ENCODE measurements at places on chromosomes 7 and 10.

GRCh38 chr7:78420001-78420400 is 621.4 kb downstream of the PHTF2 start:
- no peak for DNase-seq

DNA sequence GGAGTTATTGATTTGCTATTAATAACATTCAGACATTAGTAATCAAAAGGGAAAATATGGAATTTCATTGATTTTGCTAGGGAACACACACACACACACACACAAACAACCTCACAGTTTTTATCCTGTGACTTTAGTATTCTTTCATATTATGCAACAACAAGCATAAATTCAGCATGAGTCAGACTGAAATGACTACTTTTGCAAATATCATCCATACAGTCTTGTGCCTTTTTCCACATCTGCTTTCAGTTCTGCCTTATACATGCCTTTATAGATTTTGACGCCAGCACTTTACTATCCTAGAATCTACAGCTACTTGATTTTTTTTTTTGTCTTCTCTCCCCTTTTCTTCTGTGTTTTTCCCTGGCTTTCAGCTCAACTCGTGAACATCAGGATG is 975.8 kb upstream of the LRRTM3 start:
- DNase-seq, result no peak

DNA sequence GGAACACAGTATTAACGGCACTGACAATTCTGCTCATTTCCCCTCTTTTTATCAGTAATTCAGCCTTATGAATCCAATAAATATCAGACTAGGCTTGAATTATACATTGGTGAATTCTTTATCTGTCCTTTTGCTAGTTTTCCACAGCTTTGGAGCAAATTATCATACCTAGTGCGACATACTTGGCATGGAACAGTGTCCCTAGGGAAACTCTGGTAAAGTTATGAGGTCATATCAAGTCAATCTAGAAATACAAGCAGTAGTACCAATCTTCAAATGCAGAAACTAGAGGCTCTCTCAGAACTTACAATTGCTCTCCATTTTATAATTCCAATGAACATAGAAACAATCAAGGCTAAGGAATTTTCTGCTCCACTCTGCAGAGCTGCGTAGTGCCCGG is 449.3 kb upstream of the NPVF start:
- no peak for DNase-seq

DNA sequence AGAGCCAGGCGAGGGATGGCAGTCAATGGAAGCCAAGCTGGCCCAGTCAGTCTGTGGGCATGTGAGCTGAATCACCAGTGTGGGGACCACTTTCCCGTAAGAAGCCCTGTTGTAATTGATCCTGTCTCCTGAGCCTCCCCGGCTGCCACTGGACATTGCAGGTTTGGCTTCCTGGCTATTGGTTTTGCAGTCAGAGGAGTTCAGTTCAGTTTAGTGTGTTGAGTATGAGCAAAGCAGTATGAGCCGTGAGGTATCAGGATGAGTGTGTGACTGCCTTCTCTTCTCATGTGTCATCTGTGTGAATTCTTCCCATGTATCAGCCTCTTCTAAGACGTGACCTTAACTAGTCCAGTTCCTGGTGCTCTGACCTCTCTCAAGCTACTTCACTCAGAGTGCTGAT is 227.4 kb downstream of the PRKG1 start:
- no peak for DNase-seq

DNA sequence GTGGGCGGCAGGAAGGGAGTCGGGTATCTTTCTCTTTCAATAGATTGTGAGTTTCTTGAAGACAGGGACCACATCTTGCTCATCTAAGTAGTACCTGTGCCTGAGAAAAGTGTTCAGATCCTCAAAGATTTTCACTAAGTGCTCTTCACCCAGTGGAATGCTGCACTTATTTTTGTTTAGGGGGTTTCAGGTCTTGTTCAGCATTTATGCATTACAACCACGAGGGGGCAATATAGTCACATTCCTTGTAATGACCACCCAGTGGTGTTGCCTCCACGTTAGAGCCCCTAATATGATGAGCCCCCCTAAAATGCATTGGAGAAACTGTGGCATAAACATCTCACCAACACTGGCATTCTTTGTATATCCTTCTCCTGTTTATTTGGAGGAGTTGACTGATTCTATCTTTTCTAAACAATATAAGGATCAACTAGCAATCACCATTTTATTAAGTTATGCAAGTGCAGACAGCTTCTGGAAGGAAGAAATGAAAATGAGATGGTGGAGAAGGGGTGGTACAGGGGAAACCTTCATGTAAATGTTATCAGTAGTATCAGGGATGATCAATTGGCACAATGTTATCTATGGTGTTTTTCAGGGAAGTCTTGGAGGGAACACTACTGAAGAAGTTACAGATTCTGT is 3.1 kb upstream of the PAPSS2 start:
- DNase-seq, result no peak

DNA sequence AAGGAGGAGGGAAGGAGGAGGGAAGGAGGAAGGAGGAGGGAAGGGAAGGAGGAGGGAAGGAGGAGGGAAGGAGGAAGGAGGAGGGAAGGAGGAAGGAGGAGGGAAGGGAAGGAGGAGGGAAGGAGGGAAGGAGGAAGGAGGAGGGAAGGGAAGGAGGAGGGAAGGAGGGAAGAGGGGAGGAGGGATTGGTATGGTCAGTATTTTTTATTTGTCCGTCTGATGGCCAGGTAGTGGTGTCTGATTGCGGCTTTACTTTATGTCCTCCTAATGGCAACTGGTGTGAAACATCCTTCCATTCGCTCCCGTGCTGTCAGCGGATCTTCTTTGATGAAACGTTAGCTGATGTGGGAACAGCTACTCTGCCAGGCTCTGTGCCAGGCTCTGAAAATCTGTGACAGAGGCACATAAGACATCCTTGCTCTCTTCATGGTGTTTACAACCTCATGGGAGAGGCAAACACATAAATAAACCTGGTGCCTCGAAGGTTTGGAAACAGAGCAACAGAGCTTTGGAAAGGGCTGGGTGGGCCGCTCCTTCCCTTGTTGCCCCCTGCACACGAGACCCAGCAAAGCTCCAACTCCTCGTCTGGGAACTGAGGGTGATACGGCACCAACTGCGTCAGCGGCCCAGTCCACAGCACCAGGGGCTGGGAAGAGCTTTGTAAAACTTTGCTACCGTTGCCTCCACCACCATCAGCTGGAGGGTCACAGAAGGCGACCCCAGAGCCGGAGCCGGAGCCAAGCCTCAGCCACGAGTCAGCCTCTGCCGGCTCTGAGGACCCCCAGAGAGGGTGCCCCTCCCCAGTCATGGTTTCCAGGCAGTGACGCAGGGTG is 40.3 kb downstream of the PDGFA start:
- no peak for DNase-seq

DNA sequence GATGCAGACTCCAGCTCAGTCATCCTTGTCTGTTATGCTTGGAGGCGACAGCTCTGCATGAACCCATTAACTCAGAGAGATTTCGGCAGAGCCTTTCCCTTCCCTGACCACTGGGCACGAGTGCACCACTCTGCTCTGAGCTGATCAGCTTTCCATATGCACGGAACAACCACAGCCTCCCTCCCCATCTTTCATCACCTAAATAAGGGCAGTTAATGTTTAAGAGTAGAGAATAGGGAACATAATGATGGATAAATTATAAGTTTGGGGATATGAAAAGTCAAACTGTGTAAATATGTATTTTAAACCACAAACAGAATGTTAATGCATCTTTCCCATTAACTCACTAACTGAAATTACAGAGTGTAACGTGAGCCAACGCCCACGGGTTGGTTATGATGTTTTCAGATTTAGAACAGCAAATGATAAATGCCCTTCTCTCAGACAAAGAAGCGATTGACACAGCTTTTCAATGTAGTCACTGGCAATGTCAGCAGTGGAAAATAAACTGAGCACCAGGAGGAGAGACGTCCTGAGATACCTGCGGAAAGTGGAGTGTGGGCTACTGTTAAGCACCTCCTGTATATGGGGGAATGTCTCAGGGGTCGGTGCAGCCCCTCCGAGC is 658.2 kb downstream of the LRMDA start:
- DNase-seq, result no peak

GRCh38 chr10:125030567-125031197 is 88.8 kb downstream of the ZRANB1 start:
- no peak for DNase-seq

DNA sequence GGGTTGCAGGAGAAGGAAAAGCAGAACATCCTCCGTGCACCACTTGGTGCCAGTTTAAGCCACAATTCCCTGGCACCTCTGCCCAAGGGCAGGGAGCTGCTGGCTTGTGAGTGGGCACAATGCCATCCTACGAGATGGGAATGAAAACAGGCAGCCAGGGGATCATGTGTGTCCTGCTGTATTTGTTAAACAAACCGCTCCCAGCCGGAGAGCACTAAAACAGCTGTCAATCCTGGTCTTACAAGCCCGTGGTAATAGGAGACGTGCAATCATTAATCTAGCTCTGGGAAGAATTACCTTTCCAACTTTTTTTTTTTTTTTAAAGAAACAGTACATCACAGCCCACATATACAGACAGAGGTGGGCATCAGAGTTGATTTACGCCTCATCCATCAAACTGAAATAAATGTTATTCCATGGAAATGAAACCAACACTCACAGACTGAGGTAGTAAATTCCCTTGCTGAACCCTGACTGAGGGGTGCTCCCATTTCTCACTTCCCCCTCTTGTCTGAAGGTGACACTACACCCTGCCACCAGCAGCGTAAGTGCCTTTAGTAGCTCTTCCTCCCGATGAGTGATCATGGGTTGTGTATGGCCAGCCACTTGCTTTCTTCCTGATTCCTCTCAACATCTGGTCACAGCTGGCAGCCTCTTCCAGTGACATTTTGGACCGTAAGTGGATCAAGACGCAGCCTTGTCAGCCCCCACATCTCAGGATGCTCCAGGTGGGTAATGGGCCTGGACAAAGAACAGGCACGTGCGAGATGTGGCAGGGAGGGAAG is 143.8 kb downstream of the TEX36 start:
- DNase-seq, result peak; percentile 47

DNA sequence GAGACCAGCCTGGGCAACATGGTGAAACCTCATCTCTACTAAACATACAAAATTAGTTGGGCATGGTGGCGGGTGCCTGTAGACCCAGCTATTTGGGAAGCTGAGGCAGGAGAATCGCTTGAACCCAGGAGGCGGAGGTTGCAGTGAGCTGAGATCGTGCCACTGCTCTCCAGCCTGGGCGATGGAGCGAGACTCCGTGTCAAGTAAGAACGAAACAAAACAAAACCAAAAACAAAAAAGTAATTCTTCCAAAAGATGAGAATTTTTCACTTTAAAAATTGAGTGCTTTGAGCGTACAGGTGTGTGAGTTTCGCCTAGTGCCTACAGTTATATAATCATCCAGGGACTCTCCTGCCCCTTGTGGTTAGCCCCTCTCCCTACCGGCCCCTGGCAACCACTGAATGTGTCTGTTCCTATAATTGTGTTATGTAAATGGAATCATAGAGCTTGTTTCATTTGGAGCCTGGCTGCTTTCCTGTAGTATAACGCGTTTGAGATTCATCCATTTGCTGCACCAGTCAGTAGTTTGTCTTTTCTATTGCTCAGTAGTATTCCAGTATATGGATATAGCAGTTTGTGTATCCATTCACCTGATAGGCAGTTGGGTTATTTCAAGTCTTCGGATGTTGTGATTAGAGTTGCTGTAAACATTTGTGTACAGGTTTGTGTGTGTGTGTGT is 80.0 kb downstream of the RBM33 start:
- no peak for DNase-seq

- DNase-seq, result no peak
These were observed 5.9 kb downstream of the EBF3 start for GRCh38 chr10:129958148-129958628.

DNA sequence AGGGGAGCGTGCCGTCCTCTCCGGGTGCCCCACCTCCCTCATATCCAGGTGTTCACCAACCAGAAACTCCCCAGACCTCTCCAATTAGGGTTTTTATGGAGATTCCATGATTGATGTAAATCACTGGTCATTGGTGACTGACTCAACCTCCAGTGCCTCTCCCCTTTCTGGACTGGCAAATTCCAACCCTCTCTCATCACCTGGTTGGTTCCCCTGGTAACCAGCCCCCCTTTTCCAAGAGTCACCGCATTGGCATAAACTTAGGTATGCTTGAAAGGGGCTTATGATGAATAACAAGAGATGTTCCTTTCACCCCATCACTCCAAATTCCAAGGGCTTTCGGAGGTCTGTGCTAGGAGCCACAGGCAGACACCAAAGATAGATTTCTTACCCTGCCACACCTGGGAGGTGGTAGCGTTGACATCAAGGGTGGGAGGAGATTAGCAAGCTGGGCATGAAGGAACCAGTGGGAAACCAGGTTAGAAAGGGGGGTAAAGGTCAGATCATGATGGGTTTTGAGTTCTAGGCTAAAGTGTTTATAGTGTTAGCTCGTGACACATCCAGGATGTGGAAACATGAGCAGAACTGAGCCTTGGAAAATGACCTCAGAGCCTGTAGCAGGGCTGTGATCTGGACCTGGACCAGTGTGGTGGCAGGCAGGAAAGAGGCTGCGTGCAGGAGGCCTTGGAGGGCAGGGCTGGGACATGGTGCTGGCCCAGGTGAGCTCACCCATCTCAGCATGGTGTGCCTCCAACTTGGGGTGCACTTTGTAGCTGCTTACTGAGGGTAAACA is 45.1 kb downstream of the CAMK1D start:
- no peak for DNase-seq

GRCh38 chr7:69189406-69189805 is 408.9 kb upstream of the AUTS2 start:
- DNase-seq, result no peak

DNA sequence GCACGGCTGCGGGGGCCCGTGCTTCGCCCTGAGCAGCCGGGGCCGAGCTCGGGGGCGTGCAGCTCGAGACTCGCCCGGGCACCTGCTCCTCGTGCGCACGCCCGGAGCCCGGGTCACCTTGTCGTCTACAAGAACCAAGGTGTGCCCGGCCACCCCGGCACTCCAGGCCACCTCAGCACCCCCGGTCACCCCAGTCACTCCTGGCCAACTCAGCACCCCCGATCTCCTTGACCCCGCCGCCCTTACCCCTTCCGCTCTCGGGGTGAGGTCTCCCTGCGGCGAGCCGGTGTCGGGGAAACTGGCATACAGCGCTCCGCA is 268 bp upstream of the IGFBP3 start:
- DNase-seq, result no peak

DNA sequence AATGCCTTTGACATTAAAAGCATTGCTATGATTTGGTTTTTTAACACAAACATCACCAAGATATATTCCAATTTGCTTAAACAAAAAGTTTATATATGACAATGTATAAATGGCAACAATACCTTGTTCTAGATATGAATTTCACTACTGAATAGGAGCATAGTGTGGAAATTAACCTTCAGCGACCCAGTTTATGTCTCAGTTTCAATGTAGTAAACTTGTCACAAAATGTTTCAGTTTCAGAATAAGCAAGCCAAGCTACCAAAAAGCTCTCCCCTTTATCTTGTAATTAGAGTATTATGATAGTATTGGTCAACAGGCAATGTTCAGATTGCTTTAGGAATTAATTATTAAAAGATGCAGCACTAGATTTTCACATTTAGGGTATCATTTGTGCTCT is 99.6 kb upstream of the PCDH15 start:
- no peak for DNase-seq

All from right renal cortex interstitium (tissue), 3 donors.